ENCODE measurements at places on chromosomes 12 and 14.

GRCh38 chr12:100716945-100717732 lies 77.4 kb upstream of the ANO4 start:
- no peak overlapping the region for H3K27ac ChIP-seq
- no peak for DNase-seq
- H3K4me3 ChIP-seq: peak overlapping the region; percentile 71
- no peaks in the 10 kb centered on the region for H3K36me3 ChIP-seq
- H3K27me3 ChIP-seq: peaks cover 37% of the 10 kb centered on the region
- peaks cover 9% of the 10 kb centered on the region for H3K4me1 ChIP-seq

- H3K27me3 ChIP-seq: no peaks in the 10 kb centered on the region
- no peak overlapping the region for H3K4me3 ChIP-seq
- peaks cover 22% of the 10 kb centered on the region for H3K4me1 ChIP-seq
- H3K27ac ChIP-seq: no peak overlapping the region
- H3K36me3 ChIP-seq: peaks cover 4% of the 10 kb centered on the region
These were observed 70.8 kb downstream of the WNK1 start for GRCh38 chr12:823028-823698.

DNA sequence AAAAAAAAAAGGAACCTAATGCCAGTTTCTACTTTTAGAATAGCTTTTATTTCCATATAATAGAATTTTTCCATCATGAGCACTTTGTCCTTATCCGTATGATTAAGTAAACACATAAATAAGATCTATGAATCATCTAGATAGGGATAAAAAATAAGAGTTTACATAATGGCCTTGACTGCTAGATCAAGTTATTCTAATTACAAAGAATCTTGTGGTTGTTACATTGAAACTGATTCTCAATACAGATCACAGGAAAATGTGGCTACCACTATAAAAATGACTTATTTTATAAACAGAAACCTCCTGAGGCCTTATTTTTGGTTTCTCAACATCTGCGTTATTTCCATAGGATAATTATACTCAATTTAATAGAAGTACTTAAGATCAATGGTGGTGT lies 34.4 kb upstream of the NDUFA12 start:
- no peak overlapping the region for H3K27ac ChIP-seq
- peaks cover 8% of the 10 kb centered on the region for H3K36me3 ChIP-seq
- H3K27me3 ChIP-seq: no peaks in the 10 kb centered on the region
- no peaks in the 10 kb centered on the region for H3K4me1 ChIP-seq
- DNase-seq: no peak

GRCh38 chr14:29681316-29681715 lies 246.3 kb downstream of the PRKD1 start:
- no peaks in the 10 kb centered on the region for H3K27me3 ChIP-seq
- no peaks in the 10 kb centered on the region for H3K36me3 ChIP-seq
- H3K4me3 ChIP-seq: no peak overlapping the region

DNA sequence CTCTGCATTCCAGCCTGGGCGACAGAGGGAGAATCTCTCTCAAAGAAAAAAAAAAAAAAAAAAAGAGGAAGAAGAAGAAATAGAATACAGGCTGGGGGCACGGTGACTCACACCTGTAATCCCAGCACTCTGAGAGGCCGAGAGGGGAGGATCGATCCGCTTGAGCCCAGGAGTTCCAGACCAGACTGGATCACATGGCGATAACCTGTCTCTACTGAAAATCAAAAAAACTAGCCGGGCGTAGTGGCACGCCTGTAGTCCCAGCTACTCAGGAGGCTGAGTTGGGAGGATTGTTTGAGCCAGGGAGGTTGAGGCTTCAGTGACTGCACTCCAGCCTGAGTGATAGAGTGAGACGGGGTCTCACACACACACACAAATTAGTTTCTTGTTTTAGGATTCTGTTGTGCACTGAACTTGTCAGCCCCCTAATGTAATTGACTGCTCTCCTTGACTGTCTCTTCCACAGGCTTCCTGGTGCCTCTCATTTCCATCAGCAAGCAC lies 963 bp upstream of the TINF2 start:
- H3K27me3 ChIP-seq: no peaks in the 10 kb centered on the region
- H3K36me3 ChIP-seq: peaks cover 2% of the 10 kb centered on the region
- H3K4me3 ChIP-seq: peak overlapping the region; percentile 94
- peak; percentile 40 for DNase-seq
- peaks cover 40% of the 10 kb centered on the region for H3K4me1 ChIP-seq

- DNase-seq: no peak
- H3K27me3 ChIP-seq: peaks cover 43% of the 10 kb centered on the region
- H3K4me1 ChIP-seq: no peaks in the 10 kb centered on the region
- H3K27ac ChIP-seq: no peak overlapping the region
- no peaks in the 10 kb centered on the region for H3K36me3 ChIP-seq
These were observed 66.2 kb downstream of the PRMT8 start for GRCh38 chr12:3557116-3557697.

GRCh38 chr12:115988212-115988611 lies 289.3 kb downstream of the MED13L start:
- peaks cover 27% of the 10 kb centered on the region for H3K4me1 ChIP-seq
- no peak overlapping the region for H3K4me3 ChIP-seq
- peaks cover 37% of the 10 kb centered on the region for H3K36me3 ChIP-seq
- no peak for DNase-seq
- H3K27me3 ChIP-seq: no peaks in the 10 kb centered on the region
- H3K27ac ChIP-seq: peak overlapping the region; percentile 34

- DNase-seq: no peak
- no peak overlapping the region for H3K27ac ChIP-seq
- no peaks in the 10 kb centered on the region for H3K36me3 ChIP-seq
- H3K4me3 ChIP-seq: no peak overlapping the region
- peaks cover 40% of the 10 kb centered on the region for H3K27me3 ChIP-seq
- peaks cover 4% of the 10 kb centered on the region for H3K4me1 ChIP-seq
These were observed 2.9 kb downstream of the SLC17A8 start for GRCh38 chr12:100359822-100360221.

DNA sequence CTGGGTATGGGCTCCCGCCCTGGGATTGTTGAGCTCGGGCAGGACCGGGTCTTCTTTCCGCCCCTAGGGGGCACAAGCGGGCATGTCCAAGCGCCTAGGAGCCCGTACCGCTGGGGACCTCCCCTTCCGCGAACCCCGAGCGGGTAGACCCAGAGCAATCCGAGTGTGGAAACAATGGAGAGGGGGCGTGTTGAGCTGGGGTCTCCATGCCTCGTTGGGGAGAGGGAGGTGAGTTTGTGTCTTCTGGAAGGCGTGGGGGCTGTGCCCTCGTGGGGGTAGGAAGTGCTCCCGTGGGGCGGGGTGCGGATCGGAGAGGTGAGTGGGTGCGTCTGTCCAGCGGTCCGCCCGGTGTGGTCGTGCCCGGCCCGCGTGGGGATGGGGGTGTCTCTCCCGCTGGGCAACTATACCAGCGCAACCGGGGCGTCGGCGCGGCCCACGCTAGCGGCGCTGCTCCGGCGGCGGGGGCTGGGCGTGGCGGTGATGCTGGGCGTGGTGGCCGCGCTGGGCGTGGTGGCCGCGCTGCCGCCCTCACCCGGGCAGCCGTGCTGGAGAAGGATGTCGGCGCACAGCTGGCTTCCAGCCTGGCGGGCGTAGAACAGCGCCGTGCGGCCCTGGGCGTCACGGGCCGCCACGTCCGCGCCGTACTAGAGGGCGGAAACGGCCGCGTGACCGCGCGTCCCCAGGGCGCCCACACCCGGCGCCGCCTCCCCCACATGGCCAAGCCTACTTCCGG lies 12.2 kb downstream of the AGAP2 start:
- peak overlapping the region; percentile 96 for H3K4me3 ChIP-seq
- peaks cover 3% of the 10 kb centered on the region for H3K27me3 ChIP-seq
- peak overlapping the region; percentile 93 for H3K27ac ChIP-seq
- H3K36me3 ChIP-seq: peaks cover 7% of the 10 kb centered on the region

DNA sequence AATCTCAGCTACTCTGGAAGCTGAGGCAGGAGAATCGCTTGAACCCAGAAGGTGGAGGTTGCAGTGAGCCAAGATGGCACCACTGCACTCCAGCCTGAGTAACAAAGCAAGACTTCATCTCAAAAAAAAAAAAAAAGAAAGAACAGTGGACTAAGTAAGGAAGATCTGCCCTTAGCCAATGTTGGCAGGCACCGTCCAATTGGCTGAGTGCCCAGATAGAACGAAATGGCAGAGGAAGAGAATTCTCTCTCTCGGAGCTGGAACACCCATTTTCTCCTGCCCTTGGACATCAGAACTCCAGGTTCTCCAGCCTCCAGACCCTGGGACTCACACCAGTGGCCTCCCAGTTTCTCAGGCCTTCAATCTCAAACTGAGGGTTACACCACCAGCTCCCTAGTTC lies 49.9 kb downstream of the ESR2 start:
- H3K4me1 ChIP-seq: no peaks in the 10 kb centered on the region
- H3K36me3 ChIP-seq: peaks cover 3% of the 10 kb centered on the region
- no peak overlapping the region for H3K27ac ChIP-seq
- peaks cover 24% of the 10 kb centered on the region for H3K27me3 ChIP-seq
- H3K4me3 ChIP-seq: no peak overlapping the region
- no peak for DNase-seq

DNA sequence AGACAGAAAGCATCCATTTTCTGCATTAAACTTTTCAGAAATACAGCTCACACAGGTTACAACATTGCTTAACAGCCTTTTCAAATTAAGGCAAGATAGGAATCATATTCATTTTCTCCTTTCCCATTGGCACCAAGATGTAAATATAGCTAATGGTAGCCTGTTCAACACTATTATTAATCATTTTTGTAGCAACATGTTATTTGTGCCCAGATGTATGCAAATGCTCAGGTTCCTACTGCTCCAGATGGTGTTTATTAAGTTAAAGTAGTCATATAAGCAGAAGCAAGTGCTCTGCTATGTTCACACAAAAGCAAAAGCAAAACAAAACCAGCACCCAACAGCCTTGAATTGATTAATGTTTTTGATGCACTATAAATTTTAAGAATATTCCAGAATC lies 1110.6 kb downstream of the SLC6A15 start:
- no peak overlapping the region for H3K27ac ChIP-seq
- no peak overlapping the region for H3K4me3 ChIP-seq
- H3K4me1 ChIP-seq: no peaks in the 10 kb centered on the region
- peaks cover 2% of the 10 kb centered on the region for H3K27me3 ChIP-seq
- no peaks in the 10 kb centered on the region for H3K36me3 ChIP-seq
- DNase-seq: no peak

GRCh38 chr14:21626491-21627230 lies 8.1 kb downstream of the OR10G2 start:
- no peaks in the 10 kb centered on the region for H3K4me1 ChIP-seq
- peaks cover 9% of the 10 kb centered on the region for H3K27me3 ChIP-seq
- no peak overlapping the region for H3K4me3 ChIP-seq
- no peak overlapping the region for H3K27ac ChIP-seq

GRCh38 chr14:52802597-52802996 lies 11.2 kb upstream of the GNPNAT1 start:
- H3K27me3 ChIP-seq: no peaks in the 10 kb centered on the region
- H3K4me1 ChIP-seq: peaks cover 52% of the 10 kb centered on the region
- DNase-seq: no peak
- no peak overlapping the region for H3K4me3 ChIP-seq
- no peaks in the 10 kb centered on the region for H3K36me3 ChIP-seq

DNA sequence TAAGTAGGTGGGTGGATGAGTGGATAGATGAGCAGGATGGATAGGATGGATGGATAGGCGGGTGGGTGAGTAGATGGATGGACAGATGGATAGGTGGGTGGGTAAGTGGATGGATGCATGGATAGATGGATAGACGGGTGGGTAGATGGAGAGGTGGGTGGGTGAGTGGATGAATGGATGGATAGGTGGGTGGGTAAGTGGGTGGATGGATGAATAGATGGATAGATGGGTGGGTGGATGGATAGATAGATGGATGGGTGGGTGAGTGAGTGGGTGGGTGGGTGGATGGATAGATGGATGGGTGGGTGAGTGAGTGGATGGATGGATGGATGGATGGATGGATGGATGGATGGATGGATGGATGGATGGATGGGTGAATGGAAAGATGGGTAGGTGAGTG lies 221.7 kb upstream of the NOS1 start:
- peaks cover 9% of the 10 kb centered on the region for H3K4me1 ChIP-seq
- H3K4me3 ChIP-seq: no peak overlapping the region
- H3K27me3 ChIP-seq: peaks cover 31% of the 10 kb centered on the region
- no peak overlapping the region for H3K27ac ChIP-seq
- no peak for DNase-seq

- H3K4me1 ChIP-seq: peaks cover 15% of the 10 kb centered on the region
- no peaks in the 10 kb centered on the region for H3K36me3 ChIP-seq
- H3K27ac ChIP-seq: no peak overlapping the region
- no peak for DNase-seq
These were observed 4.0 kb downstream of the HOXC8 start for GRCh38 chr12:54012631-54013409.

- no peaks in the 10 kb centered on the region for H3K27me3 ChIP-seq
- no peak overlapping the region for H3K4me3 ChIP-seq
- no peaks in the 10 kb centered on the region for H3K36me3 ChIP-seq
- DNase-seq: no peak
- no peak overlapping the region for H3K27ac ChIP-seq
- peaks cover 8% of the 10 kb centered on the region for H3K4me1 ChIP-seq
These were observed 340.3 kb upstream of the PDE3A start for GRCh38 chr12:20028033-20028432.

GRCh38 chr12:61282790-61283575 lies 977.2 kb upstream of the USP15 start:
- no peak overlapping the region for H3K27ac ChIP-seq
- no peak overlapping the region for H3K4me3 ChIP-seq
- no peaks in the 10 kb centered on the region for H3K4me1 ChIP-seq
- peaks cover 3% of the 10 kb centered on the region for H3K36me3 ChIP-seq
- no peaks in the 10 kb centered on the region for H3K27me3 ChIP-seq
- no peak for DNase-seq

DNA sequence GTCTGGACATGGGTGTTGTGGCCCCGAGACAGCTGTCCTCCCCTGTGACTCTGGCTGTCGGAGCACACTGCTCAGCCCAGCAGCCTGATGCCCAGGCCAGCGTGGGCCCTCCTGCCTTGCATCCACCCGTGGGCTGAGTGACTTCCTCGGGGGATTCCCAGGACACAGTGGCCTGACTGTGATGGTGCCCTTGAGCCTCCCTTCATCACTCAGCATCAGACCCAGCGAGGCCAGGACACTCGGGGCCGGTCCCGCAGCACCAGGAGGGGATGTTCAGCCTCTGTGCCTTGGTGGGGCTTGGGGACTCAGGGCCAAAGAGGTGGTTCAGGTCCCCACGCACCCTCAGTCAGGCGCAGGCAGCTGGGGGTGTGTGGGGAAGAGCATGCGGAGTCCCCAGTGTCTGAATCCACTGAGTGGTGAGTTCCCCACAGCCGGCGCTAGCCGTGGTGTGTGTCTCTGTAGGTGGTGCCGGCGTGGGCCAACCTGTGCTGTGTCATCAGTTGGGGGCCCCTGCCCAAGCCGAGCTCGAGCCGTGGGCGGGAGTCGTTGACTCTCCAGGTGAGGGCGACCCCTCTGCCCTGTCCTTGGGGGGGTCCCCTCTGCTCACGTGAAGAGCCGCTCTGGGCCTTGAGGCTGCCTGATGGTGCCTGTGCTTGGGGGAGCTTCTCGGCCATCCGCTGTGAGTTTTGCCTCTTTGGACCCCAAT lies 185.8 kb downstream of the ADGRD1 start:
- H3K4me3 ChIP-seq: no peak overlapping the region
- no peaks in the 10 kb centered on the region for H3K36me3 ChIP-seq
- H3K27ac ChIP-seq: no peak overlapping the region
- peaks cover 5% of the 10 kb centered on the region for H3K4me1 ChIP-seq
- DNase-seq: peak; percentile 94

- no peak overlapping the region for H3K27ac ChIP-seq
- H3K4me1 ChIP-seq: no peaks in the 10 kb centered on the region
- no peak overlapping the region for H3K4me3 ChIP-seq
- H3K27me3 ChIP-seq: no peaks in the 10 kb centered on the region
- no peaks in the 10 kb centered on the region for H3K36me3 ChIP-seq
These were observed 72.7 kb downstream of the EFCAB11 start for GRCh38 chr14:89881839-89882238.

GRCh38 chr14:102333795-102334705 lies 14.5 kb downstream of the ZNF839 start:
- H3K4me3 ChIP-seq: no peak overlapping the region
- H3K27me3 ChIP-seq: no peaks in the 10 kb centered on the region
- no peak overlapping the region for H3K27ac ChIP-seq
- DNase-seq: no peak
- peaks cover 22% of the 10 kb centered on the region for H3K36me3 ChIP-seq
